ENCODE measurements at places on chromosomes 3 and 15. TPM values are rescaled to one million over a fixed set of nuclear protein-coding genes. Genes with fewer than 3 reads are reported as not detected.

NUP210 gene
- not detected for total RNA-seq

RAB6B gene
- under 0.01 TPM for total RNA-seq

FEZF2 gene
- not detected for total RNA-seq

ALCAM gene
- 503 TPM for total RNA-seq

ERICH6 gene
- total RNA-seq = 0.39 TPM

SLC22A13 gene
- total RNA-seq = 2.6 TPM

PLA2G4D gene
- total RNA-seq = not detected

MCTP2 gene
- total RNA-seq = 20.0 TPM

CPNE4 gene
- total RNA-seq = not detected

Measured in placental epithelial cell (primary cell).